ENCODE measurements at places on chromosomes 4 and X.

GRCh38 chr4:34198966-34199365, 2045.3 kb downstream of the ARAP2 start:
- DNase-seq: no peak

GRCh38 chr4:182914357-182914756, 2.8 kb downstream of the DCTD start:
- DNase-seq: no peak

DNA sequence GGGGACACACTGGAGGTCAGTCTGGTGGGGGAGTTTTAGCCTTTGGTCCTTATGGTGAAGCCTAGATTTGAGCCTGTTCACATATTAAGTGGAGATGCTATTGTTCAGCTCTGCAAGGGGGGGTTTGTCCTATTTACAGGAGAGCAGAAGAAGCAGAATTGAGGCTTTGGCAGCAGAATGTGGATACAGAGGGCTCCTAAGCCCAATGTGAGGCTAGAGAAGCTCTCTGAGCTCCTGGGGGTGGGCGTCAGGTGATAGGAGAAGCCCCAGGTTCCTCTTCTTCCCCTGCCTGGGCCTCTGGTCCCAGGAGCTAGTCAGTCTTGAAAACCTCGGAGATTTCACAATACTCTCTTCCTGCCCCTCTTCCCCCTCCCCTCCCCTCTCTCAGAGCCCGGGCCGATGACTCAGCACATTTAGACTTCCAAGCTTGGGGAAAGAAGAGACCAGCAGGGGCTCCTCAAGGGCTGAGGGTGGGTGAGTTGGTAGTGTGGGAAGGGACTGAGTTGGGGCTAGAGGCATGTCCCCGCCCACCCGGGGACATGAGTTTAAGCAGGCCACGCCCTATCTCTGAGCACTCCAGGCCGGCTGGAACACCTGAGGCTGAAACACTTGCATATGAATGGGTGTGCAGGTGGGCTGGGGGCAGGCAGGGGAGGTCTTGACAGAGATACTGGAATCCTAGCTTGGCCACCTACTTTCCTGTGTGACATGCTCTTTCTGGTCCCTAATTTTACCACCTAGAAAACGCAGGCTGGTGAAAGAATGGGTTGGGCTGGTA, 3.4 kb downstream of the TFE3 start:
- peak; percentile 48 for DNase-seq

DNA sequence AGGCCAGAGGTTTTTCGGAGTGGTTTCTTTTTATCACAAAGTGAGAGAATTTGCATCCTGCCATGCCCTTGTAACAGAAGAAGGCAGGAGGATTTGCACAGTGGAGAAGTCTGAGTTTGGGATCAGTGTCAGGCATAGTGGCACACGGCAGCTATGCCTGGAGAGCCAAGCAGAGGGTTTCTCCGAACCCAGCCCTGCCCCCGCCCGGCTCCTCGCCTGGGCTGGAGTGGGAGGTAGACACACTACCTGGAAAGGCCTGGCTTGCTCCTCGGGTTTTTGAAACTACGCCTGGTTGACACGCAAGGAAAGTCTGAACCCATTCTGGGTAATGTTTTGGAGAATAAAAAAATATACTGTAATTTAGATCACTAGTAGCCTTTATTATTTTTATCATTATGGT, 1653.6 kb upstream of the TENM3 start:
- DNase-seq: no peak

GRCh38 chr4:122045533-122045932, 93.7 kb upstream of the TRPC3 start:
- DNase-seq: no peak

Data from activated CD4-positive, alpha-beta T cell treated with anti-CD3 and anti-CD28 coated beads, Interleukin-2, amount 10 ng/mL, durations not matched to agents 7 days and 5 days (primary cell).